ENCODE measurements at places on chromosomes 3 and 15. TPM values are rescaled to one million over a fixed set of nuclear protein-coding genes. Genes with fewer than 3 reads are reported as not detected.

Gene FOXL2NB
- 137 TPM for total RNA-seq

Gene A4GNT
- not detected for total RNA-seq

GRCh38 chr3:43704697-43705096 lies 14.0 kb downstream of the ABHD5 start:
- no peak overlapping the region for H3K4me3 ChIP-seq
- H3K27me3 ChIP-seq = no peaks in the 10 kb centered on the region
- no peak for DNase-seq
- H3K27ac ChIP-seq = no peak overlapping the region
- H3K36me3 ChIP-seq = no peaks in the 10 kb centered on the region

- no peaks in the 10 kb centered on the region for H3K27me3 ChIP-seq
- no peak overlapping the region for H3K27ac ChIP-seq
- DNase-seq = no peak
- no peak overlapping the region for H3K4me3 ChIP-seq
Measured at GRCh38 chr15:74618841-74619596, 3.4 kb downstream of the CLK3 start.

DNA sequence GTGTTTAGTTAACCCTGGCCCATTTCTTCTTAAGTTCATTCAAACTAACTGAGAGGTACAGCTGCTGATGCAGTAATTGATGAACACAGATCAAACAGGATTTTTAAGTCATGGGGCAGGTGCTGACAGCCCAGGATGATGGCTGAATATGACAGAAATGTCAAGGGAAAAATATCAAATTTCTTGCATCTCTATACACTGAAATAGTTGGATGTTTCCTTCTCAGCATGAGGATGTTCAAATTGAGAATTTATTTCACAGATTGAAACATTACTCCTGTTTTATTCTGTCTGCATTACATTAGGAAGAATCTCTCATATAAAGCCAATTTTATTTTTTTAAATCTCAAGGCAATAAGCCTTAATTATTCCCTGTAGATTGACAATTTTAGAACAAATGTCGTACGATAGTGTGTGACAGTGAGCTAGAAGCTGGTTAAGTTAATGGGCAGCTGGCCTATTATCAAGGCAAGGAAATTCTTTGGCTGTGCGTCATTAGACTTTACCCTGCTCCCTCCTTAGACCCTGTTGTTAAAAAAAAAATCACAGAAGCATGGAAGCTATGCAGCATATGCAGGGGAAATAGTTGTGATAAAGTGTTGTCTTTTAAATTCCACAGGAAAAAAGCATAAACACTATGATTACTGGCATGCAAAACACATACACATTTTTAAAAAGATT lies 183.8 kb upstream of the KCNMB2 start:
- DNase-seq = no peak
- no peak overlapping the region for H3K4me3 ChIP-seq
- H3K27me3 ChIP-seq = no peaks in the 10 kb centered on the region
- H3K36me3 ChIP-seq = no peaks in the 10 kb centered on the region

GRCh38 chr15:86201313-86202008 lies 121.8 kb downstream of the AGBL1 start:
- H3K4me1 ChIP-seq = no peaks in the 10 kb centered on the region
- no peak for DNase-seq
- H3K36me3 ChIP-seq = no peaks in the 10 kb centered on the region
- no peak overlapping the region for H3K27ac ChIP-seq
- H3K4me3 ChIP-seq = no peak overlapping the region

DNA sequence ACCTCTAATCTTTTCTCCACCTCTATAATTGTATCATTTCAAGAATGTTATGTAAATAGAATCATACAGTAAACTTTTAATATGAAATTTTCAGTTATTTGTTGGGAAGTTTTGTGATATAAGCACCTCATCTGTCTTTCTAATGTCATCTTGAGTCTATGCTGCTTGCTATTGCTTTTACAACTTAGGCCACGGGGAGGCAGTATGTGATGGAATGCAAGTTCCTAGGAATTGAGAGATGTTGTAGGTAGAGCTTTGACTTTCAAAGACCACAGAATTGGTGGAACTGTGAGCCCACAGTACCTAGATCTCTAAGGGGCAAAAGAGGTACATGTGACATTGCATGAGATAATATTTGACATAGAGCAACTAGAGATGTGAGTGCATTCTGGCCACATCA lies 328.3 kb downstream of the MFSD1 start:
- no peak overlapping the region for H3K27ac ChIP-seq
- DNase-seq = no peak
- no peaks in the 10 kb centered on the region for H3K36me3 ChIP-seq
- H3K4me1 ChIP-seq = no peaks in the 10 kb centered on the region
- no peak overlapping the region for H3K4me3 ChIP-seq

DNA sequence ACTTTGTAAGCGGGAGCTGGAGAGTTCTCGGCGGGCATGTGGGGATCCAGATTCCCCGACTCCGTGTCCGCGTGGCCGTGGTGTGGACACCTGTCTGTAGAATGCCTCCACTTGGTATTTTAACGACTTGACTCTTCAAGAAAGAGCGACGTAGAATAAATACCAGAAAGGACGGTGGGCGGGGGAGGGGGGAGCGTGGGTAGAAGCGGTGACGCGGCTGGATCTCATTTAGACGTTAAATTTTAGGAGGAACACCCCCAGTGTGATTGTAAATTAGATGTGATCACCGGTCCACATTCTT lies 620 bp upstream of the PYGO1 start:
- peaks cover 5% of the 10 kb centered on the region for H3K4me1 ChIP-seq
- no peaks in the 10 kb centered on the region for H3K36me3 ChIP-seq
- peak overlapping the region; percentile 97 for H3K27ac ChIP-seq
- H3K4me3 ChIP-seq = peak overlapping the region; percentile 70

GRCh38 chr3:128278761-128279600 lies 125.7 kb downstream of the EEFSEC start:
- DNase-seq = peak; percentile 94
- no peaks in the 10 kb centered on the region for H3K27me3 ChIP-seq
- peaks cover 48% of the 10 kb centered on the region for H3K4me1 ChIP-seq
- H3K4me3 ChIP-seq = no peak overlapping the region
- no peaks in the 10 kb centered on the region for H3K36me3 ChIP-seq
- peak overlapping the region; percentile 49 for H3K27ac ChIP-seq

GRCh38 chr3:36877930-36878685 lies 66.7 kb downstream of the TRANK1 start:
- no peak overlapping the region for H3K27ac ChIP-seq
- H3K4me3 ChIP-seq = no peak overlapping the region
- H3K36me3 ChIP-seq = no peaks in the 10 kb centered on the region
- DNase-seq = no peak
- H3K4me1 ChIP-seq = no peaks in the 10 kb centered on the region

GRCh38 chr3:71080517-71081083 lies 502.9 kb downstream of the FOXP1 start:
- no peaks in the 10 kb centered on the region for H3K36me3 ChIP-seq
- peaks cover 21% of the 10 kb centered on the region for H3K4me1 ChIP-seq
- H3K27me3 ChIP-seq = no peaks in the 10 kb centered on the region

- no peaks in the 10 kb centered on the region for H3K36me3 ChIP-seq
- H3K4me3 ChIP-seq = no peak overlapping the region
- H3K27me3 ChIP-seq = no peaks in the 10 kb centered on the region
- peak; percentile 58 for DNase-seq
- no peak overlapping the region for H3K27ac ChIP-seq
Measured at GRCh38 chr15:99473981-99474906, 91.5 kb upstream of the MEF2A start.

GRCh38 chr15:41465822-41466421 lies 27.8 kb upstream of the ITPKA start:
- H3K36me3 ChIP-seq = no peaks in the 10 kb centered on the region
- H3K27ac ChIP-seq = no peak overlapping the region
- DNase-seq = no peak
- H3K4me1 ChIP-seq = no peaks in the 10 kb centered on the region
- H3K4me3 ChIP-seq = no peak overlapping the region
- H3K27me3 ChIP-seq = no peaks in the 10 kb centered on the region

DNA sequence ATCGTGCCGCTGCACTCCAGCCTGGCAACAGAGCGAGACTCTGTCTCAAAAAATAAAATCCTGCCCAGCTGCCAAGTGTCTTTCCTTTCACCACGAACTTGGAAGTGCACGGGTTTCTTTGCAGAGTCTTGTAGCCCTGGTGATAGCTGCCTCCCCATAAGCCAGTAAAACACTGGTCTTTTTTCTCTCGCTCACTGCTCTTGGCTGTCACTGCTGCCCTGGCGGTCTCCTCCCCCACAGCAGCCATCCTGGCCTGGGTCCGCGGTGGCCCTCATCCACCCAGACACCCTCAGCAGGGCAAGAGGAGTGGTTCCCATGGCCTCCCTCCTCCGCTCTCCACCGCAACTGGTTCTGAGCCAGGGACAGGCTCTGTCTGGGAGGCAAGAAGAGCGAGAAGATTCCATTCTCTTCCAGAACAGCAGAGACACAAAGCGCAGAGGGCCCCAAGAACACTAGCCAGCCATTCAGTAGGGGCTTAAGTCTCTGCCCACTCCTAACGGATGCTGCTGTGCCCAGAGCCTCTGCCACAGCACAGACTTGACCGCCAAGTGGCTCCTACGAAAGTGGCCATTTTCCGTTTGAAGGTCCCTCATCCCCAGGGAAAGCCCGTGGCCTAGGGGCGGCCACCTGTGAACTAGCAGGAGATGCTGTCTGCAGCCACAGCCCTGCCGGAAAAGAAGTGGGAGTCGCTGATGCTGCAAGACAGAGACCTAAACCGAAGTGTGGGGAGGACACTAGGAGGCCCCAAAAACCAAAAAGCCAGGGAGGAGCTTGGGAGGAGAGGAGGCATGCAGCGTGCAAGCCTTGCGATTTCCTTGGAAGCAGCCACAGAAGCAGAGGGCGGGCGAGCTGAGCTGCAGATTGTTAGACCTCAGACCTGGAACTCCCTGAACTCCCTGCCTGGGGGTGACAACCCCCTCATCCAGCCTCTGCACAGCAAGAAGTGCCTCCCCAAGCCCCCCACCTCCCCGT lies 44.1 kb downstream of the KLHL25 start:
- DNase-seq = peak; percentile 77
- H3K27ac ChIP-seq = peak overlapping the region; percentile 53
- H3K4me1 ChIP-seq = peaks cover 15% of the 10 kb centered on the region
- H3K36me3 ChIP-seq = no peaks in the 10 kb centered on the region
- peak overlapping the region; percentile 5 for H3K4me3 ChIP-seq
- no peaks in the 10 kb centered on the region for H3K27me3 ChIP-seq

- peak overlapping the region; percentile 14 for H3K27ac ChIP-seq
- H3K36me3 ChIP-seq = no peaks in the 10 kb centered on the region
- H3K4me3 ChIP-seq = peak overlapping the region; percentile 52
- no peaks in the 10 kb centered on the region for H3K27me3 ChIP-seq
- peaks cover 3% of the 10 kb centered on the region for H3K4me1 ChIP-seq
Measured at GRCh38 chr15:73752806-73753193, 351 bp downstream of the INSYN1 start.

DNA sequence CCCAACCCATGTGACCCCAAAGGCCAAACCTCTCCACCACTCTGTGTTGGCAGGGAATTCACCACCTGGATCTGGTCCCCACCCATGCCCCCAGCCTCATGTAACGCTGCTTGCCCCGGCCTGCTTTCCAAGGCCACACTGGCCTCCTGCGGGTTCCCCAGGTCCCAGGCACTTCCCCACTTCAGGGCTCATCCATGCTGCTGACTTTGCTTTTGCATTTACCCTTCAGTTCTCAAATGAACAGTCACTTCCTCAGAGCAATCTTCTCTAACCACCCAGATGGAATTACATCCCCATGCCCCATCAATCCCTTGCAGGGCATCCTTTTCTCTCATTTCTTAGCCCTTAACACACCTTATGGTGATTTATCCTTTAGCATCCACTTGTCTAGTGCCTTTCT lies 9.2 kb downstream of the DAPK2 start:
- H3K27ac ChIP-seq = no peak overlapping the region
- H3K4me1 ChIP-seq = peaks cover 3% of the 10 kb centered on the region
- no peak for DNase-seq
- H3K27me3 ChIP-seq = no peaks in the 10 kb centered on the region
- no peak overlapping the region for H3K4me3 ChIP-seq

GRCh38 chr15:42604894-42605744 lies 29.7 kb downstream of the STARD9 start:
- H3K4me1 ChIP-seq = peaks cover 7% of the 10 kb centered on the region
- no peaks in the 10 kb centered on the region for H3K36me3 ChIP-seq
- no peaks in the 10 kb centered on the region for H3K27me3 ChIP-seq
- peak overlapping the region; percentile 35 for H3K27ac ChIP-seq

DNA sequence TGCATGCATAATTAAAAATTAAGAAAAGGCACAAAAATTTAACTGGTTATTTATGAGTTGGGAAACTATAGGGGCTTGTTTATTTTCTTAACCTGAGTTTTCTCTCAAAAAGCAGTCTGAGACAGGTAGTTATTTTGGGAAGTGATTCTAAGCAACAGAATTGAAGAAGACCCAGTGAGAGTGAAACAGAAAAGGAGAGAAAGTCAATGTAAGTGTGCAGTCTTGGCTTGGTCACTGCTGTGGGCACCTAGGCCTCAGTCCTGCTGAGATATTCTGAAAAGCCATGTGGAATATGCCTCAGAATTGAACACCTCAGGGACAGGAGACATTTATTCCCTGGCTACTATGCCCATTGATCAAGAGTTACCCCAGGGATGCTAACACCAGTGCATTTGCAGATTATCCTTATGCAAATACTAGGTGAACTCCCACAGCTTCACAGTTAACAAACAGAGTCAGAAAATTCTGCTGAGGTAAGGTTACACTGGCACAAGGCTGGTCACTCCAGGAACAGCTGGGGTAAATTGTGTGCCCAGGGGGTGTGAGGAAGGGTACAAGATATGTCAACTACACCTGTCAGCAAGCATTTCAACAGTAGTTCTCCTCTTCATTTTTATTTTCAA lies 222.7 kb downstream of the EFHB start:
- no peaks in the 10 kb centered on the region for H3K27me3 ChIP-seq
- no peak overlapping the region for H3K27ac ChIP-seq
- no peak overlapping the region for H3K4me3 ChIP-seq
- H3K4me1 ChIP-seq = no peaks in the 10 kb centered on the region

DNA sequence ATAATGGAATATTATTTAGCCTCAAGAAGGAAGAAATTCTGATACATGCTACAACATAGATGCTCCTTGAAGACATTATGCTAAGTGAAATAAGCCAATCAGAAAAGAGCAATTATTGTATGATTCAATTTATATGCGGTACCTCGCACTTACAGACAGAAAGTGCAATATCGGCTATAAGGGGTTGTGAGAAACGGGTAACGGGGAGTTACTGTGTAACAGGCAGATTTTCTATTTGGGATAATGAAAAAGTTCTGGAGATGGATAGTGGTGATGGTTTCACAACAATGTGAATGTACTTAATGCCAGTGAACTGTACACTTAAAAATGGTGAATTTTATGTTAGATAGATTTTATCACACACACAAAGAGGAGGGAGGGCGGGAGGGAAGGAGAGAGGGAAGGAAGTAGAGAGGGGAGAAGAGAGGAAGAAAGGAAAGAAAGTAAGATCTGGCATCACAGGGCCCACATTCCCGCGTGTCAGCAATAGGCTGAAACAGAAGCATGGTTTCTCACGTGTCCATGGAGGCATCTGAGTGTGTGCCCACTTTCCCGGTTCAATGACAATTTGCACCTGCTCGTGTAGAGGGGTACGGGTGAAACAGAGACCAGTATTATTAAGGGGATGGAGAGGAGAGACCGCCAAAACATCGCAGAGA lies 700 bp upstream of the BLM start:
- H3K4me3 ChIP-seq = peak overlapping the region; percentile 70
- H3K27ac ChIP-seq = peak overlapping the region; percentile 14
- H3K27me3 ChIP-seq = no peaks in the 10 kb centered on the region
- H3K4me1 ChIP-seq = peaks cover 3% of the 10 kb centered on the region
- no peaks in the 10 kb centered on the region for H3K36me3 ChIP-seq
